Right kidney (tissue), 9 donors: ENCODE measurements at places on chromosomes 1 and 21.

- no peak for DNase-seq
Observed at GRCh38 chr21:46474382-46474781, 15.7 kb downstream of the DIP2A start.

- DNase-seq, result no peak
Observed at GRCh38 chr21:33950431-33951079, 35.0 kb upstream of the ATP5PO start.

DNA sequence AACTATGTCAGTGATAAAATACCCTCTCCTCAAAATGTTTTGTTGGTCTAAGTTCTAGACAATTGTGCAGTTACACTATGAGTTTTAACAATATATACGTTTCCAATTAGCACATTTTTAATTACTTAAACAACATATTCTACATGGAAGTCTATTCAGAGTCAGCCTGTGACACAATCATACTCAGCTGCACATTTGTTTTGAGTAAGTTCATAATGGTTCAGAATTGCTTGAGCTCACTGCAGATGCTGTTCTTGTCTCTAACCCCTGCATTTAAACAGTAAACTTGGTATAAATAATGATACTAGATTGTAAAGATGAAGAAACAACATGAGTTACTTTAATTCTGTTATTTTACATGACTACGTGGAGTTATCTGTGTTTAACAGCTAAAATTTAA lies 30.6 kb downstream of the CDKN2C start:
- DNase-seq, result no peak

GRCh38 chr1:205257735-205258134 lies 30.0 kb downstream of the TMCC2 start:
- no peak for DNase-seq

GRCh38 chr1:220485131-220485530 lies 42.8 kb upstream of the MARK1 start:
- no peak for DNase-seq

DNA sequence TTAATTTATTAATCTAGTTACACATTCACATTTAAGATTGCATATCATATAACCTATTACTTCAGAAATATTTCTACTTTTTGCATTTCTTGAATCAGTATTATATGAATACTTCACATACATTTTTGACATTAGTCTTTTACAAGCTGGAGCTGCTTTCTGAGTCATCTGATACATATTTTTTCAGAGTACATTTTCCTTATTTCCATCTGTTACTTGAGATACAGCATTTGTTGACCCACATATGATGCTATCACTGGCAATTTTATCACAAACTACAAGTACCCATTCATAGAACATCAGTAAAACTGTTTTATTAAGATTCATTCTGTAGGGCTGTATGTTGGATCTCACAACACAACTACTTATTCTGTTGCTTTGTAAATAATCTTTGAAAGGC lies 367.2 kb upstream of the ST6GALNAC5 start:
- no peak for DNase-seq

- no peak for DNase-seq
Observed at GRCh38 chr21:29938776-29939103, 1.1 kb downstream of the GRIK1 start.

- no peak for DNase-seq
Observed at GRCh38 chr1:61157468-61157987, 75.2 kb downstream of the NFIA start.

GRCh38 chr21:35319684-35320283 lies 270.7 kb upstream of the RUNX1 start:
- no peak for DNase-seq

DNA sequence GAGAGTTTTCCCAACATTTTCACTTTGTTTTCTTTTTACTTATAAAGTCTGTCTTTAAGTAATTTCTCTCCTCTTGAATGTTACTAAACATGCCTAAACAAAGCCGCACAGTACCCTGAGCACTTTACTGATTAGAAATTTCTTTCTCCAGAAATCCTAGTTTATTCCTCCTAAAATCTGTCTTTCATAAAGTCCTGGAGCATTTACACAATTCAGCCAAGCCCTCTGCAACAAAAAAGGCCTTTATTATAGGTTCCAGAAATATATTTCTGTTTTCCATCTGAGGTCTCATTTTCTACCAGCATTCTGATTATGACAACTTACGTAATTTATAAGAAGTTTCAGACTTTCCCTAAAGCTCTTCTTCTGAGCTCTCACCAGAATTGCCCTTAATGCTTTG lies 549.5 kb upstream of the OLFM3 start:
- no peak for DNase-seq

DNA sequence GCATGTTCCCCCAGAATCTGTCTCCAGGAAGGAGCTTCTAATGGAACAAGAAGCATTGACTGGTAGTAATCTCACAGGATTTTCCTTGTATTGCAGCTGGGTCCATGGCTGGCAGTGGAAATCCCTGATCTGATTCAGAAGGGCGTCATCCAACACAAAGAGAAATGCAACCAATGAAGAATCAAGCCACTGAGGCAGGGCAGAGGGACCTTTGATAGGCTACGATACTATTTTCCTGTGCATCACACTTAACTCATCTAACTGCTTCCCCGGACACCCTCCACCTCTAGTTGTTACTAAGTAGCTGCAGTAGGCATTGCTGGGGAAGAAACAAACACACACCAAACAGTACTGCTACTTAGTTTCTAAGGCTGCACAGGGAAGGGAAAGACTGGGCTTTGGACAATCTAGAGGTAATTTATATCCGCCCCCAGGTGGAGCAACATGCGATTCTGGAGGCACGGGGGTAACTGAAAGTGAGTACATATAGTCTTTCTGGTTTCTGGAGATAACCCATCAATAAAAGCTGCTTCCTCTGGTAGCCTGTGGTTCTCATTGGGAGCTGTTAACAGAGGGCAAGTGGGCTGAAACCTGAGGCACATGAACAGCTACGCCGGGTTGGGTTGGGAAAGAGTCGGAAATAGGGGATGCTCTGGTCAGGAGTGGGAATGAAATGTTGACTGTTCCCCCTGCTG lies 837 bp upstream of the USP21 start:
- DNase-seq, result no peak

DNA sequence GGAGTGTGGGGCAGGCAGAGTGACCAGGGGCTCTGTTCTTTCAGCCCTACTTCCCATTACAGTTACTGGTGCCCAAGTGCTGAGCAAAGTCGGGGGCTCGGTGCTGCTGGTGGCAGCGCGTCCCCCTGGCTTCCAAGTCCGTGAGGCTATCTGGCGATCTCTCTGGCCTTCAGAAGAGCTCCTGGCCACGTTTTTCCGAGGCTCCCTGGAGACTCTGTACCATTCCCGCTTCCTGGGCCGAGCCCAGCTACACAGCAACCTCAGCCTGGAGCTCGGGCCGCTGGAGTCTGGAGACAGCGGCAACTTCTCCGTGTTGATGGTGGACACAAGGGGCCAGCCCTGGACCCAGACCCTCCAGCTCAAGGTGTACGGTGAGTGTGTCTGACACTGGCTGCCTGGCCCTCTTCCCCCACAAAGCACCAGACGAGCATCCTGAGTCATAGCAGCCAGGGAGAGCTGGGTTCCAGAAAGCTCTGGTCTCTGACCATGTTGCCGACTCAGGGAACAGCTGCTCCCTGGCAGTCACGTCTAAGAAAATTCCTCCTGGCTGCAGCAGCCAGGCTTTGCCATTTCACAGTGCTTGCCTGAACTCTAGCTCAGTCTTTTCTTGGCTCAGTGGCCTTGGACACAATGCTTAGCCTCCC lies 3.3 kb downstream of the SLAMF8 start:
- no peak for DNase-seq

DNA sequence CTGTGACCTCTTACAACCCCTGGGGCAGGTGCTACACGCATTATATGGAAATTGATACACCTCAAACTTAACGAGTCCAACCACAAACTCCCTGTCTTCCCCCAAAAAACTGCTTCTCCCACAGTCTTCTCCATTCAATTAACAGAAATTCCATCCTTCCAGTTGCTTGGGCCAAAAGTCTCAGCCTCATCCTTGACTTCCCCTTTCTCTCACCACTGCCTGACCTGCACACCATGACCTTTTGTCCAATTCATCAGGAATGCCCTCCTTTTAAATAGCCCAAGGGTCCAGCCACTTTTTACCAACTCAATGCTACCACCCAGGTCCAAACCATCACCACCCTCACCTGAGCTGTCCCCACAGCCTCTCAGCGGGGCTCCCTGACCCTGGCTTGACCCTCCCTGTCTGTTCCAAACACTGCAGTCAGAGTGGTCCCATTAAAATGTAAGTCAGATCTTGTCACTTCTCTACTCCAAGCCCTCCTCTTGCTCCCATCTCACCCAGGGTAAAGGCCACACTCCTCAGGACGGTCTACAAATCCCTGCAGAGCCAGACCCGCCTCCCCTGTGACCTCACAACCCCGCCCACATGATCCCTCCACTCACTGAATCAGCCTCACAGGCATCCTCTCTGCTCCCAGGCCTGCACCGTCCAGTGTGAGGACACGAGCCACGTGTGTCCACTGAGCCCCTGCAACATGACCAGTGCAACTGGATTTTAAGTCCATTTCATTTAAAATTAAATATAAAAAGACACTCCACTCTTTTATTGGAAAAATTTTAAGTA lies 18.5 kb downstream of the KCNN3 start:
- DNase-seq, result no peak
